ENCODE measurements at places on chromosomes 4 and X. TPM values are rescaled to one million over a fixed set of nuclear protein-coding genes. Genes with fewer than 3 reads are reported as not detected.

The ALB gene
- total RNA-seq, result not detected

The TNIP3 gene
- 1.6 TPM for total RNA-seq

- no peak for DNase-seq
- H3K4me3 ChIP-seq, result no peak overlapping the region
- peaks cover 9% of the 10 kb centered on the region for H3K27me3 ChIP-seq
- H3K27ac ChIP-seq, result no peak overlapping the region
- H3K4me1 ChIP-seq, result peaks cover 16% of the 10 kb centered on the region
- H3K36me3 ChIP-seq, result peaks cover 4% of the 10 kb centered on the region
These were observed 21.2 kb upstream of the ANTXR2 start for GRCh38 chr4:80094191-80094590.

GRCh38 chr4:128357286-128357685 lies 69.7 kb upstream of the PGRMC2 start:
- no peaks in the 10 kb centered on the region for H3K27me3 ChIP-seq
- H3K36me3 ChIP-seq, result no peaks in the 10 kb centered on the region
- no peak overlapping the region for H3K4me3 ChIP-seq
- H3K27ac ChIP-seq, result no peak overlapping the region
- DNase-seq, result no peak

- H3K27me3 ChIP-seq, result no peaks in the 10 kb centered on the region
- H3K36me3 ChIP-seq, result peaks cover 8% of the 10 kb centered on the region
- no peak overlapping the region for H3K27ac ChIP-seq
- no peaks in the 10 kb centered on the region for H3K4me1 ChIP-seq
- DNase-seq, result no peak
These were observed 78.0 kb upstream of the ADAD1 start for GRCh38 chr4:122300776-122301175.

DNA sequence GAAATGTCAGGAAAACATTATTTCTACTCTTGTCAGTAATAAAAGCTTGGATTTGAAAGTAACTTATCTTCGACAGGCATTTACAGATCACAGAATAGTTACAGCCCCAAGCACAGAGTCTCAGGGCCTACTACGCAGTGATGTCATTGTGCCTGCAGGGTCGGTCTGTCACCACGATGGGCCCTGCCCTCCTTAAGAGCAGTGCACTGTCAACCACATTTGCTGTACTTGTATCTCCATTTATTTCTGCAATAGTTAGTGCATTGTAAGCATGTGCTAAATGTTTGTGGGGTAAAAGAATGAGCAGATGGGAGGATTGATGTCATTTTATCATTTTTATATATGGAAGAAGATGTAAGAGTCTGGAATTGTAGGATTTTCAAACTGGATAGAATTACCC lies 13.6 kb upstream of the CCKAR start:
- no peaks in the 10 kb centered on the region for H3K4me1 ChIP-seq
- H3K36me3 ChIP-seq, result no peaks in the 10 kb centered on the region
- DNase-seq, result no peak
- H3K4me3 ChIP-seq, result no peak overlapping the region

DNA sequence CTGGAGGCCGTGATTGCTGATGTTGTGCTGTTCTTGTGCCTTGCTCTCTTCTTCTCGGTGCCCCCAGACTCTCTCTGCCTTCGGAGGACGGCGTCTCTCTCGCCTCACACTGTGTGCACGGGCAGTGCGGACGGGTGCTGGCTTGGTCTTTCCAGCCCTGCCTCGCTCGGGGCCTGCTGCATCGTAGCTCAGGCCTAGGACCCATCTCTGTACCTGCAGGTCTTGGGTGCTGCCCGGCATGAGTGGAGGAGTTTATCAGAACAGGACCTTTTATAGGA lies 18.2 kb downstream of the RGS12 start:
- H3K27ac ChIP-seq, result no peak overlapping the region
- H3K4me1 ChIP-seq, result peaks cover 1% of the 10 kb centered on the region
- no peak for DNase-seq
- no peaks in the 10 kb centered on the region for H3K36me3 ChIP-seq

DNA sequence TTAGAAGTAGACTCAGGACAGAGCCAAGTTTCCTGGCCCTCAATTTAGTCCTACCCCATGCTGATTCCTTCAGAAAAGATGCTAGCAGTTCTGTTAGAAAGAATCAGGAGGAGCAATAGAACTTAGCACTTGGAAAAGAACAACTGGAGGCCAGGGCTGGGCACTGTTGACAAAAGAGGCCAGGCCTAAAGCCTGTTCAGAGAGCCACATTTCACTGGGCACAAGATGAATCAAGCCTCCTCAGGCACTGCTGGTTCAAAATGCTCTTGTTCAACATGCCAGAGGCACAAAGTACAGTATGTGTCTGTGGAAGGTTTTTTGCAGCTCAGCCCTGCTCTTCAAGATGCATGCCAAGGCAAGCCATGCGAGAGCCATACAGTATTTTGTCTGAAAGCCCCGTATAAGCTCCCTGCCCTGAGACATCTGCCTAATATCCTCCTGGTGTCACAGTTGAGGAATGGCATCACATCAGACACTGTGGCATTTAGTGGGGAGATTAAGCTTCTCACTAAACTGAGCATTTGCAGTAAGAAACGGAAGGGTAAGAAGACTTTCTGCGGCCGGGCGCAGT lies 53.7 kb downstream of the RASL11B start:
- H3K4me1 ChIP-seq, result peaks cover 10% of the 10 kb centered on the region
- H3K27me3 ChIP-seq, result no peaks in the 10 kb centered on the region
- H3K36me3 ChIP-seq, result no peaks in the 10 kb centered on the region
- H3K4me3 ChIP-seq, result no peak overlapping the region
